Motor neuron (in vitro differentiated cells): ENCODE measurements at places on chromosomes 5 and 9. TPM values are rescaled to one million over a fixed set of nuclear protein-coding genes. Genes with fewer than 3 reads are reported as not detected.

GRCh38 chr9:7375013-7375511 is 424.5 kb downstream of the DMAC1 start:
- ATAC-seq, result peak; percentile 57

DNA sequence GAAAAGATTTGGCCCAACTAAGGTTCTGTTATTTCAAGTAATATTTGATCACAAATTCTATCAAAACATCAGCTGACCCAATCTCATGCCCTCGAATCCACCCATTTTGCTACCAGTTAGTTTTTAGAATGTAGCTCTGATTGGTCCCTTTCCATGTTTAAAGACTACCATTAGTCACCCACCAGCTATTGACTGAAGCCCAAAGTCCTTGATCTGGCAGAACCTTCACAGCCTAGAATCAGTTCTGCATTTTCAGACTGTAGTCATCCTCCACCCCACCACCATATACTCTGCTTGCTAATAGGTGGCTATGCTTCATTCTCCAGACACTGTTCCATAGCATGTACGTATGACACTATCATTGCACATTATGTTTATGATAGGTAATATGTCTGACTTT is 182.2 kb upstream of the TARS1 start:
- no peak for ATAC-seq

GRCh38 chr9:110389148-110389750 is 51.6 kb upstream of the TXNDC8 start:
- ATAC-seq, result no peak

The SHISAL2B gene
- 0.36 TPM in 1 of 2 replicates, not detected in the other for total RNA-seq

The GPR150 gene
- total RNA-seq, result 0.19 and 0.38 TPM in 2 replicates

The FOXD4L6 gene
- total RNA-seq, result 0.87 and 1.0 TPM in 2 replicates
